ENCODE measurements at places on chromosomes 1 and 21.
A peak's percentile ranks its signal among the peaks of the same experiment; 100 is the strongest.

- no peak for DNase-seq
Measured at GRCh38 chr21:44509539-44509938, 30.5 kb downstream of the KRTAP10-1 start.

- DNase-seq: no peak
Measured at GRCh38 chr1:40630488-40631223, 34.8 kb downstream of the RIMS3 start.

- DNase-seq: peak; percentile 40
Measured at GRCh38 chr1:246012341-246012740, 494.7 kb downstream of the SMYD3 start.

DNA sequence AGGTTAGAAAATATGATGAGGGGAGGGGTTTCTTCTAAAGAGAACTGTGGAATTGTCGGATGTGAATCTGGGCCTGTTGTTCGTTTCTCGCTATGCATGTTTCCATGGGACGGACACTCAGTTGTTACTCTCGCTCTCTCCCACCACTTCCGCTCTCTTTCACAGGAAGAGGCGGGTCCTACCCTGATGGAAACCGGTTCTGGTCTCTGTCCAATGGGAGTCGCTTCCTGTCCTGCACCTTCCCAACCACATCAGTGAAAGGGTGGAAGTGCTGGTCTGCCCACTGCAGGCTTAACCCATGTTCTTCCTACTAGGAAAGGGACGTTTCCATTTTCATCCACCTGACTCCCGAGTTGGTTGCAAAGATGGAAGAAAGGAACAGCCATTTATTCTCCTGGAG is 119.4 kb downstream of the KCNJ15 start:
- no peak for DNase-seq

DNA sequence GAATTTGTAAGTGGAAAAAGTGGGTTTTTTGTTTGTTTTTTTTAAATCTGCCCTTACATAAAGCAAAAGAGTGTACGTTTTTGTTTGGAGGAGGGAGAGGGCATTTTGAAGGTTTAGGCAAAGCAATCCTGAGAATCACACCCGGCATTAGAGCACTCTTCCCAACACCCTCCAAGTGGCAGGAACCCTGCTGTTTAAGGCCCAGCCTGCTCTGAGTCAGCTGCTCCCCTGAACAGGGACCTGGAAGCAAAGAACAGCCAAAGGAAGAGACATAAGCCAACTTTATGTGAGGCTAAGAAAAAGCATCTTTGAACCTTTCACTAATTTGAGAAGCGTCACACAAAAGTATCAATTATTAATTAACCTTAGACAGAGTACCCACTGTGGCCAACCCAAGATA is 16.9 kb downstream of the MTFR1L start:
- DNase-seq: no peak

Measured in HTR-8/SVneo (cell line).